ENCODE measurements at places on chromosomes 3 and 15. TPM values are rescaled to one million over a fixed set of nuclear protein-coding genes. Genes with fewer than 3 reads are reported as not detected.

- no peak for DNase-seq
Observed at GRCh38 chr15:29452881-29453731, 183.5 kb upstream of the NSMCE3 start.

GRCh38 chr3:124924741-124925140 is 9.8 kb downstream of the MUC13 start:
- no peak for DNase-seq

- no peak for DNase-seq
Observed at GRCh38 chr3:148945116-148945515, 46.2 kb upstream of the GYG1 start.

SLC27A2 gene
- total RNA-seq = not detected

TRH gene
- total RNA-seq = under 0.01 TPM

Measured in osteoblast (primary cell).